ENCODE measurements at places on chromosomes 5 and 9.

DNA sequence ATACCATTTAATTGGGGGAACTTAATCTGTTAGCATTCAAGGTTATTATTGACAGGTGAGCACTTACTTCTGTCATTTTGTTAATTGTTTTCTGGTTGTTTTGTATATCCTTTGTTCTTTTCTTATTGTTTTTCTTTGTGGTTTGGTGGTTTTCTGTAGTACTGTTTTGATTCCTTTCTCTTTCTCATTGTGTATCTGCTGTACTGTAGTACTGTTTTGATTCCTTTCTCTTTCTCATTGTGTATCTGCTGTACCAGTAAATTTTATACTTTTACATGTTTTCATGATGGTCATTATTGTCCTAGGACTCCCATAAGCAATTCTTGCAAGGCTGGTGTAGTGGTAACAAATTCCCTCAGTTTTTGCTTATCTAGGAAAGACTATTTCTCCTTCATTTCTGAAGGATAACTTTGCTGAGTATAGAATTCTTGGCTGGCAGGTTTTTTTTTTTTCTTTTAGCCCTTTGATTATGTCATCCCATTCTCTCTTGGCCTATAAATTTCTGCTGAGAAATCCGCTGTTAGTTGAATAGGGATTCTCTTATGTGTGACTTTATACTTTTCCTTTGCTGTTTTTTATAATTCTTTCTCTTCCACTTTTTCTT, 24.1 kb upstream of the CACNA1B start:
- no peak for DNase-seq

DNA sequence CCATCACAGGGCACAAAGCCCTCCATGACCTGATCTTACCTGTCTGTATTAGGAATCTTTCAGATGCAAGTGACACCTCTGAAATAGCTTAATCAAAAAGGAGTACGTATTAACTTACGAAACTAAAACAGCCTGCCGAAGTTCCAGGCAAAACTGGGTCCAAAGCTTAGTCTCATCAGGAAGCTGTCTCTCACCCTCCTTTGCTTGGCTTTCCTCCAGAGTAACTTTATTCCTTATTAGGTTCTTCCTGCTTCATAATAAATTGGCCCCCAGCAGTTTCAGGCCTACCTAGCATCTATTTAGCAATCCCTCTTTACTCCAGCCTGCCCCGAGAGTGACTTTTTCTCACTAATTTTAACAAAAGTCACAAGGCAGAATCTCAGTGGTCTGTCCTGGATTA, 58.4 kb upstream of the STK32A start:
- no peak for DNase-seq

- no peak for DNase-seq
Measured at GRCh38 chr5:69270840-69271239, 36.2 kb downstream of the CDK7 start.

- no peak for DNase-seq
Measured at GRCh38 chr5:131534974-131535373, 100.1 kb downstream of the RAPGEF6 start.

DNA sequence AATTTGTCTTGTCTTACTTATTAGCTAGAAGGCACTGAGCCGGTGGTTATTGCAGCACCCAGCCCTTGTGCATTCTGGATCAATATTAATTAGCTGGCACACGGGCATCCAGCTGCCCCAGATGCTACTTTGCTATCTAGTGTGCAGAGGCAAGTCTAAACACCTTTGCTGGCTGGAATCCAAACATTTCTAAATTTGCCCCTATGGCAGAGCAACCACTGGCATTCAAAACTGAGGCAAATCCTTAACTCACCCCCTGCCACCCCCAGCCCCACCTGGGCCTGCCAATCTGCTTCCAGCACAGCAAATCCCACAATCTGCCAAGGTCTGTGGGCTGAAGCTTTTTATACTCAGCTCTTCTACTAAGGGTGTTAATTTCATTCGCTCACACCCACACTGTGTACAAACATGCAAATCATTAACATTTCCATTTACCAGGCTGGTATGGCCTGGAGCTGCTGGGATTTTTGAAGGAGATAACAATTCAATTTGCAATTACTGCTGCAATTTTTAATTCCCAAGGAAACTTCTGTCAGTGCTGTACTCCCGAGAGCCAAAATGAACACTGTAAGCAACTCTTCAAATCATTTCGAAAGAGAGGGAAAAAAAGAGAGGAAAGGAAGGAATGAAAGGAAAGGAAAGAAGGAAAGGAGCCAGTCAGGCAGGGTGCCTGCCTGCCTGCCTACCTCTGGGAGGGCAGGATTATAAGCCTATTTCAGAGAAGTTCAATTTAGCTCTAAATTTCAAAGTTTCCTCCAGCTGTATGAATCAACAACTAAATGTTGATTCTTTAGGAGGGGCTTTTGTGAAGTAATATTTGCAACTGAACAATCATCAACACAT, 35.5 kb downstream of the RAPGEF1 start:
- no peak for DNase-seq

GRCh38 chr5:173480896-173481295, 135.6 kb downstream of the BOD1 start:
- DNase-seq = no peak

DNA sequence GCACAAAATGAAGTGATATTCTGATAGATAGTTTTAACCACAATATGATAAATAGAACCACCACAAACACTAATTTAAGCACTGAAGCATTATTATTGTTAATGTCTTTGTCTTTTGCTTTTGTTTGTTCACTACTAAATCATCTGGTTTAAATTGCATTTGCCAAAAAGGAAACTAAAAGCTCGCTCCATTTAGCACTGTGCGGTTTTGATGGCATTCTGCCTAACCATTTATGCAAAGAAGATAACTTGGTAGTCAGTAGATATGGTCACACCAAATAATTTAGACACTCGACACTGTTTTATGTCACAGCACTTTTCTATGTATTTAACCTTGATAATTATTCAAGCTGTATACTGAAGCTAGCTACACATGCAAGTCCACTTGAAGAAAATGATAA, 849.8 kb upstream of the CDH6 start:
- no peak for DNase-seq

- no peak for DNase-seq
Measured at GRCh38 chr9:127250896-127251391, 13.6 kb upstream of the GARNL3 start.

GRCh38 chr5:3139499-3139931, 388.0 kb upstream of the IRX2 start:
- DNase-seq = no peak

DNA sequence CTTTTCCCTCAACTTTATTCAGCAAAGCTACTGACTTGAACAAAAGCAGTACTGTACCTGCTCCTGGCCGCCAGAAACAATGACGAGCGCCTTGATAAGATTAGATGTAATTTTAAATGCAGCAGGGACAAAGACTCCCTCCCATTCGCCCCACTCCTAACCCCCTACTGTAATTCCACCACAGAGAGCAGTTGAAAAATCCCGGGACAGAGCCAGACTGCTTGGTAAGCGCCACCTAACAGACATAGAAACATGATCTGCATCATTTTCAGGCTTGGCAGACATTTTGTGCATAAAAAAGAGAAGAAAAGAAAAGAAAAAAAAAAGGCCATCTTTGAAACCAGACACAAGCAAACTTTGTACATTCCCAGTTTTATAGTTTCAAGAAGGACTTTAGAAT, 81.9 kb downstream of the ISL1 start:
- no peak for DNase-seq

GRCh38 chr9:108245331-108245730, 610.5 kb downstream of the ACTL7B start:
- DNase-seq = no peak

DNA sequence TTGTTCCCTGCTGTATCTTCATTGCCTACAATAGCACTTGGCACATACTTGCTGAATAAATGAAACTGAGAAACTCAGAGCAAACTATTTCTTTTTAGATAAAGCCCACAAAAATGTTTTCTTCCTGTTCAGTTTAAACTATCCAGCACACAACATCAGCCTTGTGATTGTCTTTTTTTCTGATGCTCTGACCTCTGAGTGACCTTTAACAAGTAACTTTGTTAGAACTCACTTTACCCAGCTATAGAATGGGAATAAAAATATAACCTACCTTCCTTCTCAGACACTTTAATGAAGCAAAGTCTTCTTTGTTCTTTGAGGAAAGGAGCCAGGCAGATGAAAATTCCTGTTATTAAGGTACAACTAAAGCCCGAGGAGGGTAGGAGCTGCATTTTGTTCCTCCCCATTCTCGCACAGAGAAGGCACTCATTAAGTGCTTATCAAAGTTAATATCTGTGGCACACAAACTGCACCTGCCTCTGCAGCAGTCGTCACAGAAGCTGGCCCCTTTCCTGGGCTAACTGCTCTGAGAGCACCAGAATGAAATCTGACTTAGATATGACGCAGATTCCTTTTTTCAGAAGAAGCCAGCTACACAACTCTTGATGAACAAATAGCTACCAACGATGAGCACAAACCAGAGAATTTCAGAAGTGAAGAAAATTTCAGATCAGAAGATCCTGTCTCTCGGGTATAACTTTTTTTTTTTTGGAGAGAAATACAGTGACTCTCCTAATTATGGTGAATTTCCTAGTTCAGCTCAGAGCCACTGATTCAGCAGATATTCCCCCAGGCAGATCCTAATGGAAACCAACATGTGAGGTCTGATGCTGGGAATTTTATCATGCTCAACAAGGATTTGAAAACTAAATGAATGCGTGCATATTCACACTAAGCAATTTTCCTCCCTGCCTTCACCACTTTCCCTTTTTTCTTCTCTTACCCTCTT, 31.0 kb upstream of the NR3C1 start:
- DNase-seq = no peak
